Head of caudate nucleus (tissue), 42 donors: ENCODE measurements at places on chromosomes 1 and 21.

DNA sequence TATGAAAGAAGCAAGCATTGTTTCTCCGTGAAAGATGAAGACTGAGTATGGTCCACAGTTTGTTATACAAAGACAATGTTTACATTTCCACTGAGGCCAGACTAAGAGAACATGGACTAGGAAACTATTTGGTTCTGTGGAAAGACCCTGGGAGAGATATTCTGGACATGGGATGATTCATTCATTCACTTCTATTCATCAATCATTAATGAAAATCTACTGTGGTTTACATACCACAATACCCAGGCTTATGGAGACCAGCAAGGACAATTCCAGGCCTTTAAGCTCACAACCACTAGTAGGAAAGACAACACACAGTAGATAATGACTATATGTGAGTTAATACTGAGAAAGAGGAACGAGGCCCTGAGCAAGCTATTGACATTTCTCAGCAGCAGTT, 125.4 kb downstream of the TBX15 start:
- DNase-seq = no peak

GRCh38 chr1:199954699-199955098, 72.8 kb upstream of the NR5A2 start:
- DNase-seq = no peak

GRCh38 chr1:164801246-164801731, 242.3 kb downstream of the PBX1 start:
- peak; percentile 33 for DNase-seq

DNA sequence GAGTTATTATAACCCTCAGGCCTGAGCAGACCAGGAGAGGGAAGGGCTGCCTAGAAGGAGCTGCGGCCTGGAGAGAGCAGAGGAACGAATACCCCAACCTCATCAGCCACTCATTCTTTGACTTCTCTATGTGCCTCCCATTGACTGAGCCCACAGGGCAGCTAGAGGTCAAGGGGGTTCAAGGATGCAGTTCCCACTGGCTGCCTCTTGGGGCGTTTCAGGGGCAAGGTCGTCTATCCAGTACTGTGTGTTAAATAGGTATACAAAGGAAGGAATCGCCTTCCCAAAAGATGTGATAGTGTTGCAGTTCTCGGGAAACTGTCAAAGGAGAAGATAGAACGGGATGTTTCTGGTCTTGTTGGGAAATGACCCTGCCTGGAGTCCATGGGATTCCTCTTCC, 250.6 kb downstream of the PRDM2 start:
- no peak for DNase-seq

DNA sequence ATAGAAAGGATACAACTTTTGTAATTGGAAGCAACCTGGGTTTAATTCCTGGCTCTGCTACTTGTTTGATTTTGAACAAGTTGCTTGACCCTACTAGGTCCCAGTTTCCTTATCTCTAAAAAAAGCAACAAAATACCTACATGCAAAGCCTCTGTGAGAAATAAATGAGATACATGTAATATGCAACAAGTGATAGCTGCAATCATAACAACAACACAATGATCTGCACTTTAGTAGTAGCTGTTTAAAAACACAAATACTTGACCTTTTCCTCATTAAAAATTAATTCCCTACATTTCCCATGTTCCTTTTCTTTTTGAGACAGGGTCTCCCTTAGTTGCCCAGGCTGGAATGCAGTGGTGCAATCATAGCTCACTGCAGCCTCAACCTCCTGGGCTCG, 40.0 kb downstream of the FRRS1 start:
- DNase-seq = no peak

DNA sequence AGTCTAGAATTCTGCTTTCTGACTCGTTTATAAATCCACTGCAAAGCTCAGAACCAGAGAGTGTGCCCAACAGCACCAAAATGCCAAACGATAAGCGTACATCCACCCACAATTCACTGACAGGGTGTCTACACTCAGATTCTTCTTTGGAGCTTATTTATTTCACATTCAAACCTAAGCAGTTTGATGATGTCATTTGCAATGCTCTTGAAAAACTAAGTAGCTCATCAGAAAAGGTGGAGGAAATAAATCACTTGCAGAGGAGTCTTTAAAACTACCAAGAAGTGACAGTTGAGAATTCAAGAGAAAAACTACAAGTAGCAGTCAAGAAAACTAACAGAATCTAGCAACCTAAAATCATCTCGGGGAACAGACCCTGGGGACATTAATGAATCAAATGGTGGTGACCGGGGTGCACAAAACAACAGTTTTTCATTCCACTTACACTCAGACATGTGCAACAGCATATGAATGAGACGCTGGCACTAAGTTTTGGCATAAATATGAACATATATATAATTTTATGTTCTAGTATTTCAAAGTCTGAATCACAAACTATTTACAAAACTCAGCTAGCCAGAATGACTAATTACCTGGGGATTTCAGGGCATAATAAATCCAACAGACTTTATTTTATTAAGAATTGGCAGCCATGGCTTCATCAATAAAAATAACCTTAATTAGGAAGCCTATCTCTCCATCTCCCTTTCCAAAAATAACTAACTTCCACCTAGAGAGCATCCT, 119.4 kb downstream of the SIPA1L2 start:
- no peak for DNase-seq

DNA sequence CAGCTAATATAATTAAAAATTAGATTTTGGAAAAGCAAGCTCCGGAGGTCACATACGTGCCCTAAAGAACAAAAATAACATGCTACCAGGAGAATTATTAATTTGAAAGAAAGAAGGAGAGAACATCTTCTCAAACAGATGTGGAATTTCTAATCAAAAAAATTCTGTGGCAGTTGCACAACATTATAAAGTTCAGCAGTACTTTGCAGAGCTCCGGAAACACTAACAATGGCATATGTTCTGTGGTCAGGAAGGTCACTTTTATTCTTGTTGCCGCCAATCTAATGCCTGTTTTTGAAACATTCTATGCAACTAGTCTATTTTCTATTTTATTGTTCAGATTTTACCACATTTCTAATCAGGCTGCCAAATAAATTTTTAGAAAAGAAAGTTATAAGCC, 186.8 kb downstream of the SMYD3 start:
- DNase-seq = no peak

DNA sequence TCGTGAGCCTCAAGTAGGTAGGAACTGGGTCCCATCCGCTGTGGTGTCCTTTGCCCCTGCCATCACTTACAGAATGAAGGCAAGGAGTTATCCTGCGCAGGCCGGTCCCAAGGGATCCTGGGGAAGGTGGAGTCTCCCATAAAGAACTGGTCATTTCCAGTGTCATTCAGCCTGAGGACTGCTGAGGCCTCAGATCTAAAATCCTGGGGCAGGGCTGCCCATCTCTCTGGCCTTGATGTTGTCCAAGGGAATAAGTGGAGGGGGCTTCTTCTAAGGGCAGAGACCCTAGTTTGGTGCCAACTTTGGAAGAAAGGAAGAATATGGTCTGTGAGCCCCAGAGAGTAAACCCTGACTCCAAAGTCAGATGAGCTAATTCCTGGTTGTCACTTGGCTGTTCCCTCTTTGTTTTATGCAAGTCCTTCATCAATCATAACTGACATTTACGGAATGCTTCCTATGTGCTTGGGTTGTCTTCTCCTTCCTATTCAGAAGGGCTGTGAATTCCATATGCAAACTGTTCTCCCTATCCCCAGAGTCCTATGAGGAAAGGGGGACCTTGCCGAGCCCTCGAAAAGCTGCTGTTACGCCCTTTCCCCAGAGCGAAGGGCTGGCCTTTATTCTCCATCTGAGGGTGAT, 6.9 kb downstream of the IFI6 start:
- no peak for DNase-seq

GRCh38 chr21:16154321-16154720, 424.5 kb downstream of the USP25 start:
- no peak for DNase-seq

- DNase-seq = no peak
Observed at GRCh38 chr1:10989095-10989494, 23.4 kb upstream of the TARDBP start.

GRCh38 chr1:211468595-211468994, 23.4 kb downstream of the RD3 start:
- DNase-seq = no peak

- no peak for DNase-seq
Observed at GRCh38 chr21:42091899-42092508, 20.9 kb downstream of the UMODL1 start.

- no peak for DNase-seq
Observed at GRCh38 chr1:216766633-216767327, 43.6 kb upstream of the ESRRG start.

- DNase-seq = no peak
Observed at GRCh38 chr1:225694151-225694603, 41.3 kb upstream of the ENAH start.

GRCh38 chr21:39161064-39161463, 22.2 kb downstream of the PSMG1 start:
- no peak for DNase-seq

GRCh38 chr1:207463571-207463970, 9.4 kb downstream of the CR2 start:
- no peak for DNase-seq

- no peak for DNase-seq
Observed at GRCh38 chr1:17365293-17365692, 6.7 kb upstream of the PADI6 start.
